Stimulated activated naive B cell treated with anti-CD40 and anti-IgM and Interleukin-4, amounts not matched to agents 10 μg/mL and 1 μg/mL and 100 μg/mL, for 72 hours (primary cell): ENCODE measurements at places on chromosomes 5 and 9.

DNA sequence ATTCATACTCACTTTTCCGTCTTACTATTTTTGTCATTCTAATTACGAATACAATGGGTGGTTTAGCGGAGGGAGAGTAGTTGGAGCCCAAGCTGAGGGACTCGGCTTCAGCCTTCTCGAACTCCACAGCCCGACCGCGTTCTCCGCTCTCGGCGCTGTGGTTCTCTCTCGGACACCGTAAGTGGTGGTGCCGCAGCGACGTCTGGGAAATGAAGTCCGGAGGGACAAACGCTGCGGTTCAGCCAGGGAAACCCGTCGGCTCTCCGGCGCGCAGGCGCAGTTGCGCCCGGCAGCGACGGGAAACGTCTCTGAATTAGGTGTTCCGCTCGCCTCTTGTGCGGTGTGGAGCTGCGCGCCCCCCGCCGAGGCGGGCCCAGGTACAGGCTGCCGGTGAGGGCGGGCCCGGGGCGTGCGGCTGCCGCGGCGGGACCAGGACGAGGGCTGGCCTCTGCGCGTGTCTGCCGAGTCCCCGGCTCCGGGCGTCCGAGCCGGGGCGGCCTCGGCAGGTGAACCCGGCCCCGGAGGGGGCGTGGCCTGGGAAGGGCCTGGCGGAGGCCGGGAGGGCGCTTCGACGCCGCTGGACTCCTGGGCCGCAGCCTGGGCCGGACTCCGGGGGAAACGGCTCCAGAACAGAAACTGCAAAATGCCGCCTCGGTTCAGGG is at the start of gene ZNF879:
ZNF879 (plus strand) TSS at position 277 of the 662 bp plus-strand sequence. CDS start 1,201 bp downstream, outside the sequence.
- DNase-seq = peak; percentile 93

DNA sequence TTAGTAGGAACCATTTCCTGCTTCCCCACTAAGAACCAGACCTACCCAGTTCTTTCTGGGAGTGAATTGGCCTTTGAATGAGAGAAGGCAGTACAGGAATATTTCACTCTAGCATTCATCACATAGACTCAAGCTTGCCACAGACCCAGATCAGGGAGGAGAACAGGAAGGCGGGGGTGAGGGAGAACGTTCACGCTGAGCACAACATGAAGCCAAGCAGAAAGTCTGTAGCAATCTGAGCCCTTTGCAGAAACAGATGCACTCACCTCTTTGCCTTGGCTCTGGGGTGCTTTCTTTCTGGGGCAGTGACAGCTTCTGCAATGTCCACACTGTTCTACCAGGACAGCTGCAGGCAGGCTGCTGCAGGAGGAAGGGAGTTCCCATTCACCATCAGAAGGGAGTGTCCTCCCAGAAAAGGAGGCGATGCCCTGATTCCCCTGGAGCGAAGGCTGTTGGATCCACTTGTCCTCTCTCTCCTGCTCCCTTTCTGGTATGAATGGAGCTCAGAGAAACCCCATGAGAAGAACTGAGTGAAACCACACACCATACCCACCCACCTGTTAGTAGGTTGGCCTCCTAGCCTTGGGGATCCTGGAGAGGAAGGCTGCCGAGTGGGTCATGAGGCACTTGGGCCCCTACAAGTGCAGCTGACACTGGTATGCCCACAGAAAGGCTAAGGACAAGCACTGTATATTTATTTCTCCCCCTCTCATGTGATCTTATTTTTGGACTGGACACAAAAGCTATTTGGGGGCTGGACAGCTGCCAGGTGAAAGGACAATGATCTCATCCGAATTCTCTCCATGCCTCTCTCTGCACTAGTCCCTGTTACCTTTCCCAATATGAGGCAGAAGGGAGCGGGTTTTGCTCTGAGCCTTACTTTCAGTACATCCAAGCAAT is 11.7 kb upstream of the FGF1 start:
- DNase-seq = no peak

GRCh38 chr5:14202462-14202861 is 59.3 kb downstream of the TRIO start:
- no peak for DNase-seq

- no peak for DNase-seq
Observed at GRCh38 chr9:111038331-111039230, at the start of gene LPAR1. TSS of gene LPAR1 (minus strand) at chr9:111038470. CDS start at chr9:110972117, 66,353 bp downstream.

- DNase-seq = no peak
Observed at GRCh38 chr5:33675958-33676464, 215.8 kb downstream of the ADAMTS12 start.

DNA sequence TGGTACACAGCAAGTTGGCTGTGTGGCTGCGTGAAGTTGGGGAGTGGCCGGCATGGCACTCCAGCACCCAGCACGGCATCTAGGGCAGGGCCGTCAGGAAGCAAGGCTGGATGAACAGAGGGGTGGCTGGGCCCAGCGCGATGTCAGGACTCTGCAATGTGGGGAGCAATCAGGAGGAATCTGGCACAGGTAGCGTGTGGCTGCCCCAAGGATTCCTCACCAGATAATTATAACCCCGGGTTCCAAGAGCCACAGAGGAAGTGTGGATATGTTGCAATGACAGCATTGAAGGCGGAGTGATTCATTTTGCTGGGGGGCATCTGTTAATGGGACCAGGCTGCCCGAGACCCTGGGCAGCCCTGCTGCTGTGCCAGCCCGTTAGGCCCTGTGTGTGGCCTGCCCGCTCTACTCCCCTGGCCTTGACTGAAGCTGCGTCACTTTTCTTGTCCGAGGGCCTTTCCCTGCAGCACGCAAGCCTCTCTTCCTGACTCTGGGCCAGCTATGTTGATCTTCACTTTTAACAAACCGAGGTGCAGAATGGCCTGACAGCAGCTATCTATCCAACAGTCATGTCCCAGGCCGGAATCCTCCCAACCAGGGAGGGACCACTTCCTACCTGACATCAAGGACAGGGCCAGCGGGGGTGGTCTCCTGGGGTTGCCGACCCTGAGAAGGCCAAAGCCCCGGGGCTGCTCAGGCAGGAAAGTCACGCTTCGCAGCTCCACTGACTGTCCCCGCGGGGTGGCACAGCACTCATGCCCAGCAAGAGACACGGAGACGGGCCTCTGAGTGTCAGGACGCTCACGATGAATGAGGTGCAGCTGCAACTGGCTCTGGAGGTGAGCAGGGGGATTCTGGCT is 118.0 kb upstream of the PHYKPL start:
- no peak for DNase-seq

DNA sequence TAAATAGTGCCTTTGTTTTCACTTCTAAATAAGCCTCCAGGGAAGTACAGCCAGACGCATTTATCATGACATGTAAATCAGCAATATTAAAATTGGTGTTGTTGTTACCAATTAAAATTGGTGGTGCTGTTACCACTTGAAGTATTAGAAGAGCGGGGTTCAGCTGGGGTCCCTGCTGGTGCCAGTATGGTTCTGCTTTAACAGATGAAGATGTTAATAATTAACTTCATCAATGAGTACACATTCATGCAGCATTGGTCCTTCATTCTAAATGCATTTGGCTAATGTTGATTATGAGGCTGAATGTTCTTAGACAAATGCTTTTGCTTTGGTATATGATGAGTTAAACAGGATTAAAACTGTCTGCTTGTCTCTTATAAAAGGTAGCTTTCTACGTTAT is 67.6 kb upstream of the TMC1 start:
- no peak for DNase-seq

DNA sequence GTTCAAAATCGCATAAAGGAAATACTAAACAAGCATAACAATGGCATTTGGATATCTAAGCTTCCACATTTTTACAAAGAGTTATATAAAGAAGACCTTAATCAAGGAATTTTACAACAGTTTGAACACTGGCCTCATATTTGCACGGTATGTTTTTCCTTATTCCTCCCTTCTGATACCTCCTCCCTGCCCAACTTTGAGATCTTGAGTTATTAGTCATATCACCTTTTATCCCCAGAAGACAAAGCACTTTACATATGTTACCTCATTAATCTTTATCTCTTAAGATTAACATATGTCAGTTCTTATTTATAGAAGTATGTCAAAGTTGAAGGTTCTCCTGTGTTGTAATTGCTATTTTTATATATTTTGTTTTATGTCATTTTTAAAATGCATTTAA is 29.8 kb downstream of the TDRD7 start:
- no peak for DNase-seq

- peak; percentile 53 for DNase-seq
Observed at GRCh38 chr5:124952079-124952478, 205.6 kb upstream of the ZNF608 start.

DNA sequence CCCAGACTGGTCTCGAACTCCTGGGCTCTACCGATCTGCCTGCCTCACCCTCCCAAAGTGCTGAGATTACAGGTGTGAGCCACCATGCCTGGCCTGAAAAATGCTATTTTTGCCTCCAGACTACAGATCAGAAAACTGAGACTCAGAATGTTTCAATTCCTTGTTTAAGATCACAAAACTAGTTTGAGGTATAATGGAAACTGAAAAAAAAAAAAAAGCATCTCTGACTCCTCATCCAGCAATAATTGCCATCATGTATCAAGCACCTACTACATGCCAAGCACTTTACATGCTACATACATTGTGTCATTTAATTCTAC is 35.6 kb downstream of the PLAC8L1 start:
- no peak for DNase-seq

GRCh38 chr9:113742878-113743277 is 133.2 kb upstream of the ZNF618 start:
- no peak for DNase-seq

DNA sequence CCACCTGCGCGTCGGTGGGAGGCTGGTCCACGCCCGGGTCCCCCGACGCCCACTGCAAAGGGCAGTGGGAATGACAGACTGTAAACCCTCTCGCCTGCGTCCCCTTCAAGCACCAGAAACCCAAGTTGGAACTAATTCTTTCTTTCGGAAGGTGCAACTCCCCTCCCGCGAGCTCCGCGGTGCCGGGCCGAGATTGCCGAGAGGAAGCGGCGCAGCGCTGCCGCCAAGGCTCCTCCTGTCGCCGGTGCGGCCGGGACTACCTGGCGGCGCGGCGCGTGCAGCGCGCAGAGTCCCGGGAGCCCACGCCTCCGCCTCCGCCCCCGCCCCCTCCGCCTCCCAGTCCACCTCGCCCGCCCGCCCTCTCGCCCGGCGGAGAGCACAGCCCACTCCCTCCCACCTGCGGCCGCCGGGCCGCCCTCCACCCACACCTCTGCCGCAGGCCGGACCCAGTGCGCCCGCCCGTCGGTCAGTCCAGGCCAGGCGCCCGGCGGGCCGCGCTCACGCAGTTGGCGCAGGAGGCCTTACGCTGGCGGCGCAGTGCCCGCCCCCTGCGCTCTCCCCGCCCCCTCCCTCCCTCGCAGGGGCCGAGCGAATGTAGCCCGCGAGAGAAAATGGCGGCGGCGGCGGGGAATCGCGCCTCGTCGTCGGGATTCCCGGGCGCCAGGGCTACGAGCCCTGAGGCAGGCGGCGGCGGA is at the start of gene MAP3K1:
MAP3K1 (plus strand) TSS at position 587 of the 695 bp plus-strand sequence; CDS start at position 612, 25 bp downstream.
- DNase-seq = peak; percentile 75

DNA sequence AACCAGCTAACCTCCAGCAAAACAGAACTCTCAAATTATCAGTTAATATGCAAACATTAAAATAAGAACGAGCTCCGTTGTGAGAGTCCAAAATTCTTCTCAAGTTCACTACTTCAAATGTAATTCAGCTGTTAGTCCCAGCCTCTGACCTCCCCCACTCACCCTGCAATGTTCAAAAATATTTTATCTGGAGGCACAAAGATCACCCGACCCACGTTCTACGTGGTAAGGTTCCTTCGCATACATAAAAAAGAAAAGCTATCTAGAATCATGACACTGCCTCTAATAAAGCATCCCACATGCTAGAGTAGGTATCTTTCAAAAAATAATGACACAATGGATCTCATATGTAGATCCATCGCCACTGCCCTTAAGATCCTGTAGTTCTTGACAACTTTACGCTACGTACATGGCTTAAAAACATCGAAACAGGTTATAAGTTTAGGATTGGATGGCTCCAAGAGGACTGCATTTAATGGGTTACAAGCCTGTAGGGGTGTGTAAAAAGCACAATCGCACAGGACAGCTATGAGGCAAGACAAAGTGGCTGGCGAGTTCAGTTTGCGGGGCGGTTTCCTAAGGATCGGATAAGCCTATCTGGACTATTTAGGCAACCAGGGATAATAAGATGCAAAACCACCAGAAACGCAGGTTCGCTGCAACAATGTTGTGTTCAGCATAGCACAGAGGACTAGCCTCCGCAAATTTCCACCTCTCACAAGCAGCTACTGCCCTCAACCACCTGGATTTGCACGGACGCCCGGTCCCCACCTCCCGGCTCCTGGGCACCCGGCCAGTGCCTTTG is 969 bp downstream of the CLK4 start:
- DNase-seq = no peak

GRCh38 chr5:125103459-125103858 is 357.0 kb upstream of the ZNF608 start:
- no peak for DNase-seq

- DNase-seq = no peak
Observed at GRCh38 chr5:1926071-1926440, 43.3 kb upstream of the IRX4 start.

DNA sequence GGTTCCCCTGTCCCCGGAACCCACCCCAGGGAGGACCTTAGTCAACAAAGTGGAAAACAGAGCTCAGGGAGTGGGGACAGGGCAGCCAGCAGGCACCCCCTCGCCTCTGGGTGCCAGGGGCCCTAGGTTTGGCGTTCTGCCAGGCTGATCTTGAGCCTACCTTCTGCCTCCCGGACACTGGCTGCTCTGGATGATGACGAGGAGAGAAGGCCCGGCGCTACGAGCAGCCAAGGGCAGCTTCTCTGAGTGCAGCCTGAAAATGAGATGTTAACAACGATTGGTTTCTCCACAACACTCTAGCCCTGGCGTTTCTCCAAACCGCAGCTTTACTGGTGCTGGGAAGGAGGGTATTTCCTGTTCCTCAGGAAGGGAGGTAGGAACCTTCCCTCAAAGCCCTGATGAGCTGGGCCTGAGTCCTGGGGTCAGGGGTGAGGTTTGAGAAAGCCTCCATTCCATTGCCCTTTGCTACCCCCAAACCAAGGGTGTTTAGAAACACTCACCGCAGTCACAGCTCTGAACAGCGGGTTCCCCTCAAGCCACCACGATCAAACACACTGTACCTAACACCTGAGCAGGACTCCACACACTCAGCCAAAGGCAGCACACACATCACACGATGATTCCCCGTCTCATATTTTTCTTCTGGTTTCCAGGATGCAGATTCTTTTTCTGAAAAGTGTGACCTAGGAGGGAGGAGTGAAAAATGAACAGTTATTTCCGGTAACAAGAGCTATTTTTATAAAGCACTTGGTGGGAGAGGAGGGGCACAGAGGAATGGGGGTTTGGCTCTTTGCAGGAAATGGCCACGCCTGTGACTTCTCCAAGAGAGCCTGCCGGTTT is at the start of gene STING1:
STING1 (minus strand) TSS at position 709 of the 840 bp plus-strand sequence. CDS start 1,054 bp downstream, outside the sequence.
- peak; percentile 17 for DNase-seq

DNA sequence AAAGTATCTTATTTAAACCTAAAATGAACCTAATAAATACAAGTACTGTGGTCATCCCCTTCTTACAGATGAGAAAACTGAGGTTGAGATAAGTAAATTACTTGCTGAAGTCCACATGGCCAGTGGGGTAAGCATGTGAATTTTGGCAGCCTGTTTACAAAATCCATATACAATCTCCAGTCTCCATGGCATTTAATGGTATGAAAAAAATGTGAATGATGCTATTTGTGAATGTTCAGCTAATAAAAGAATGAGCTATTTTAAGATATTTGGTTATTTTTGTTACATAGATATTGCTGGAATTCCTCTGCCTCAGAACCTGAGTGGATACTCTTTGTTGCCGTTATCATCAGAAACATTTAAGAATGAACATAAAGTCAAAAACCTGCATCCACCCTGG is 19.3 kb upstream of the GPR150 start:
- DNase-seq = no peak
